ENCODE measurements at places on chromosomes 2 and 18. TPM values are rescaled to one million over a fixed set of nuclear protein-coding genes. Genes with fewer than 3 reads are reported as not detected.

The RTN4 gene
- total RNA-seq: 502 TPM

The LRRTM4 gene
- not detected for total RNA-seq

The TMEM37 gene
- 1.6 TPM for total RNA-seq

The CCDC74B gene
- 6.1 TPM for total RNA-seq

The LHCGR gene
- not detected for total RNA-seq

The TGFA gene
- 7.4 TPM for total RNA-seq

The CNRIP1 gene
- total RNA-seq: 2.9 TPM

Data from A549 treated with DMSO at 1 μM for 4 hours (cell line).